ENCODE measurements at places on chromosomes 2 and 18.

- H3K27me3 ChIP-seq, result no peaks in the 10 kb centered on the region
- no peak overlapping the region for H3K4me3 ChIP-seq
- no peak overlapping the region for H3K27ac ChIP-seq
- DNase-seq, result no peak
These were observed 1973.4 kb downstream of the SUCLG1 start for GRCh38 chr2:82485701-82486100.

DNA sequence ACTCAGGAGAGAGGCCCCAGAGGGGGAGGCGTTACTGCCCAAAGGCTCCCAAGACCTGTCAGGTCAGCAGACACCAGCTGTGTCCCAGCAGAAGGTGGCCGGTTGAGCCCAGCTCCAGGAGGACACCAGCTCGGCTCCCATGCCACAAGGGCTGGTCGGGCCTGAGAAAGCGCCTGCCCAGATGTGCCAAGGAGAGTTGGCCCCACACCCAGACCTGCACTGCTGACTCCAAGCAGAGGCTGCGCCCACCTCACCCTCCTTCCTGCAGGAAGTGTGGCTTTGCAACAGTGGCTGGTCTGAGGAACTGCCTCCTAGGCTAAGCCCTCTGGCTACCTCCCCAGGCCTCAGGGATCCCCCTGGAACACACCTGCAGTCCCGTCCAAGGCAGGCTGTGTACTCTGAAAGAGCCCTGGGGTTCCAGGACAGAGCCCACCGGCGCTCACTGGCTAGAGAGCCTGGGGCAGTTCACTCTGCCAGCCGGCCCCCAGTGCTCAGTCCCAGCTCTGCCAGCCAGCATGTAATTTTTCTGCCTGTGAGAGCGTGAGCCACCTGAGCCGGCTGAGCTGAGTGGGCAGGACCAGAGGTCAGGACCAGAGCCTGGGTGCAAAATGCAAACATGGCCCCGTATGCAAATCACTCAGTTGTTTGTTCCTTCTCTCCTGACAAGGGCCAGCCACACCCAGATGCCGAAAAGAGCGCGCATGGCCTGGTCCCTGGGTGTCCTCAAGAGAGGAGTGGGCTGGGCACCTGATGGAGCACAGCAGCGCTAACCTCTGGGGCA is 36.9 kb upstream of the PTMA start:
- H3K4me3 ChIP-seq, result no peak overlapping the region
- H3K4me1 ChIP-seq, result no peaks in the 10 kb centered on the region
- H3K27ac ChIP-seq, result peak overlapping the region; percentile 85
- no peaks in the 10 kb centered on the region for H3K27me3 ChIP-seq
- DNase-seq, result no peak

GRCh38 chr2:67130531-67131256 is 266.4 kb upstream of the ETAA1 start:
- no peak overlapping the region for H3K4me3 ChIP-seq
- no peaks in the 10 kb centered on the region for H3K27me3 ChIP-seq
- H3K27ac ChIP-seq, result no peak overlapping the region
- no peak for DNase-seq
- H3K4me1 ChIP-seq, result no peaks in the 10 kb centered on the region

GRCh38 chr2:45748239-45748638 is 96.8 kb downstream of the PRKCE start:
- no peak overlapping the region for H3K4me3 ChIP-seq
- no peaks in the 10 kb centered on the region for H3K36me3 ChIP-seq
- no peaks in the 10 kb centered on the region for H3K4me1 ChIP-seq

DNA sequence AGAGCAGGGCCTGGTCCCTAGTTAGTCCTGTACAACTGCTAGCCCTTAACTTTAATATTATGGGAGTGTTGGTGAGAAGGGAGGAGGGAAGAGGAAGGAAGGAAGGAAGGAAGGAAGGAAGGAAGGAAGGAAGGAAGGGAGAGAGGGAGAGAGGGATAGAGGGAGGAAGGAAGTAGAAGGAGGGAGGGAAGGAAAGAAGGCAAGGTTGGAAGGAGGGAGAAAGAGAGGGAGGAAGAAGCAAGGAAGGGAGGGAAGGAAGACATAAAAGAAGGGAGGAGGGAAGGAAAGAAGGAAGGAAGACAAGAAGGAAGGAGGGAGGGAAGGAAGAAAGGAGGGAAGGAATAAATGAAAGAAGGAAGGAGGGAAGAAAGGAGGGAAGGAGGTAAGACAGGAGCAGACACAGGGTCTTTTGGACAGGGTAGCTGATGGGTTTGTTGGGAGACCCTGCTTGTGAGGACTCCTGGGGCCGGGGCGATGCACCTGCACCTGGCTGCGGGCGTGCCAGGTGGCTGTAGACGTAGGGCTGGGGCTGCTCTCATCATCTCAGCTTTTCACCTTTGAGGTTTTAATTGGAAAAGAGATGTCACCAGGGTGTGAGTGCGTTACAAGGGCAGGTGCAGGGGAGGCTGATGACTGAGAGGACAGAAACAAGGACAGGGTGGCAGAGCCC is 5.9 kb upstream of the POMC start:
- no peaks in the 10 kb centered on the region for H3K4me1 ChIP-seq
- peaks cover 24% of the 10 kb centered on the region for H3K27me3 ChIP-seq
- H3K27ac ChIP-seq, result no peak overlapping the region
- no peaks in the 10 kb centered on the region for H3K36me3 ChIP-seq
- no peak overlapping the region for H3K4me3 ChIP-seq

Measured in tibial nerve (tissue), 4 donors.